Activated effector memory CD4-positive, alpha-beta T cell treated with Interleukin-2 at 50 U/mL for 16 hours (primary cell): ENCODE measurements at places on chromosomes 16 and 17.

- DNase-seq = no peak
These were observed 21.9 kb downstream of the DYNLL2 start for GRCh38 chr17:58105093-58105492.

GRCh38 chr16:72159386-72159785, 12.6 kb downstream of the PMFBP1 start:
- DNase-seq = no peak

DNA sequence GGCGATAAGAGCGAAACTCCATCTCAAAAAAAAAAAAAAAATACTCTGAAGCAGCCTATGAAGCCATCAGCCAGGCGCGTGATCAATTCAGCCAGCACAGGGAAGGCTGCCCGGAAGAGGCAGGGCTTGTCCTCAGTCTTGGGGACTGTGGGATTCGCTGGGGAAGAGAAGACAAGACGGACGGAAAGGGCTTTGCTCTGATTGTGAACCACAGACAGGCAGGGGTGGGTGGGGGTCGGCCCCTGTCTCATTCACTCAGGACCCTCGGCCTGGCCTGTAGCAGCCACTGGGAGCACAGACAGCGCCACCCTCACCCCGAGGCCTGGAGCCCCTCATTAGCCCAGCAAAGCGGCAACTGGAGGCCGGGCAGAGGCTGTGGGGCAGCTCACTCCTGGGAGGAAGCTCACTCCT, 37.2 kb downstream of the ABR start:
- no peak for DNase-seq

DNA sequence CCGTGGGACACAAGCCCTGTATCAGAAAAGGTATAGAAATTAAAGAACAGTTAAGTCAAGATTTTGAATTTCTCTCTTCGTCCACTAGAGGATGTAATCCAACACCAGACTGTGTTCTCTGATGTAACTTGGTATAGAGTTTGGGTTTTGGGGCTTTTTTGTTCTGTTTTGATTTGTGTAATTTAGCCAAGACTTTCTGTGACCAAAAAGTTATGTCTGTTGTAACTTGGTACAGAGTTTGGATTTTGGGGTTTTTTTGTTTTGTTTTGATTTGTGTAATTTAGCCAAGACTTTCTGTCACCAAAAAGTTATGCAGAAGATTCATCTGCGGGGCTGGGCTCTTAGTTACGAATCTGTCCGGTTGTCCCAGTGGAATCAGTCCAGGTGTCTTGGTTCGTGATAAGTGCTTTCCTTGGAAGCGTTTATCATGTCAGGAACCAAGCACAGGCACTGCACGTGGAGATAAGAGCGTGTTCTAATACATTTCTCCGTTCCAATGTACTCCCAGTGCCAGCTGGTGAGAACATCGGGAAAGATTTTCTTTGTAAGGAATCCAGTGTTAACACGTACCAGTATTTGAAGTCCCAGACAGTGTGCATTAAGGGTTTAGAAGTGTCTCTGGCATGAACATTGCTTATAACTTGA, 44.1 kb upstream of the SEC14L1 start:
- DNase-seq = no peak

DNA sequence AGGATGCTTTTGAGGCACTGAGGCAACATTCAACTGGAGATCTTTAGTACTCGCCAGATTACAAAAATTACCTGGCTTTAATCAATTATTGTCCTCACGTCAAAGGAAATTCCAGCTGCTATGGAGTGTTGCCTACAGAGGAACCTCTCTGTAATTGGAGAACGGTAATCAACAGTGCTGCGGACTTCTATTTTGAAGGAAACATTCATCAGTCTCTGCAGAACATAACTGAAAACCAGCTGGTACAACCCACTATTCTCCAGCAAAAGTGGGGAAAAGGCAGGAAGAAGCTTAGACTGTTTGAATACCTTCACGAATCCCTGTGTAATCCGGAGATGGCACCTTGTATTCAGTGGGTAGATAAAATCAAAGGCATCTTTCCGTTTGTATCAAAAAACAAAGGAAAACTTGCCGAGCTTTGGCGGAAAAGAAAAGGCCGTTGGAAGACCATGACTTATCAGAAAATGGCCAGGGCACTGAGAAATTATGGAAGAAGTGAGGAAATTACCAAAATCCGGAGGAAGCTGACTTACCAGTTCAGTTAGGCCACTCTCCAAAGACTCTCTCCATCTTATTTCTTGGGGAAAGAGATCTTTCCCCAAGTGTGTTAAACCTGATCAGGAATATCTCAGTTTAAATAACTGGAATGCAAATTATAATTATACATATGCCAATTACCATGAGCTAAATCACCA, 3.0 kb downstream of the SLC35G3 start:
- no peak for DNase-seq

- no peak for DNase-seq
These were observed 430 bp downstream of the TSEN54 start for GRCh38 chr17:75516619-75517296.

DNA sequence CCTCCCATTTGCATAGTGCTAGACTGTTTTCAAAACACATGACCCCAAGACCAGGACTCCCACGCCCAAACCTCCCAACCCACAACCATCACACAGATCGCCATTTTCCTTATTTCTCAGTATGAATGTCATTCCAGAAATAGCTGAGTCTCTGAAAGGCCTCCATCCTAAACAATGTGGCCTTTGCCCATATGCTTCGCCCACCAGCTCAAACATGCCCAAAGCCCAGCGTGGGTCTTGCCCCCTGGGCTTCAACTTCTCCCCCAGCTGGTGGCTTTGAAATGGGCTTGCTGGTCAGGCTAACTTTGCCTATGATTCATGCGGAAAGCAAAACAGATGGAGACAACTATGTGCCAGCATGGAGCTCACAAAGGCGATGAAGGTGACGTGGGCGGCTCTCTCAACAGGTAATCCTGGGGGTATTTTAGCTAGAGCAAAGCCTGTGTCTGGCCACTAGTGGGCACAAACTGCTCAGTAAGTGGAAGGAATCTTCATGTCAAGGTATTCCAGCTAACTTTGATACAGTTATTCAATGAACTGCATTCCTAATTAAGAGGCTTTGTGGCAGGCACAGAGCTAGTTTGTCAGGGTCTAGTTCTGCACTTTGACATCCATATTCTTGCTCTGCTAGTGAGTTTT, 17.1 kb downstream of the PMP22 start:
- DNase-seq = no peak

DNA sequence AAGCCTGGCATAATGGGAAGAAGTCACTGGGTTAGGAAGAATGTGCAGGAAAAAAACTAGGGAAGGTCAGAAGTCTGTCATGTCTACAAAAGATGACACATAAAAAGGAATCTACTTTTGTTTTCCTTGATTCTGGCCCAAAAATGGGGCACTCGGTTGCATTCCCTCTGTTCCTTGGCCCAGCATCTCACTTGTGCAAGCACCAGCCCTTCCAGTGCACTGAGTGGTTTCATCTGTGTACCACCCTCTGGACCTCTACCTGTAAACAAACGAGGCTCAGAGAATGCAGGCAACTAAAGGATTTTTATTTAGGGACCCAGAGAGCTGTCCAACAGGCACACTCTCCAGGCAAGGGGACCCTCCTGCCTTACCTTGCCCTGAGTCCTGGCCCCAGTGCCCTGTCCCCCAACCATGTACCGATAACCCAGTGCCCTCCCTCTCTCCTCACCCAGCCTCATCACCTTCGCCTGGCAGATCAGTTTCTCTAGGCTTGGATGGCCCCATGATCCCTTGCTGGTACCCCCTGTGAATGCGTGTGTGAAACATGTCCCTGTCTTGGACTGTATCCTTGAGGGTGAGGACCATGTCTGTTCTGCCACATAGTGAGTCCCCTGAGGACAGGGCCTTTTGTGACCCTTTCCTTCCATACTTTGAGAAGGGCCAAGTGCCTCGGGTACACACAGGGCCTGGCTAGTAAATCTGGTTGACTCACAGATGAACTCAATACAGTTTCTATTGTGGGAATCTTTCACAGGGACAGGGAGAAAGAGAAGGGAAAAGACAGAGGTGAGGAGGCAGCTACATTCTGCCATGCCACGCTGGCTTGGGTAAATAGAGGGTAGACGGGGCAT, 13.3 kb downstream of the NXPH3 start:
- no peak for DNase-seq

DNA sequence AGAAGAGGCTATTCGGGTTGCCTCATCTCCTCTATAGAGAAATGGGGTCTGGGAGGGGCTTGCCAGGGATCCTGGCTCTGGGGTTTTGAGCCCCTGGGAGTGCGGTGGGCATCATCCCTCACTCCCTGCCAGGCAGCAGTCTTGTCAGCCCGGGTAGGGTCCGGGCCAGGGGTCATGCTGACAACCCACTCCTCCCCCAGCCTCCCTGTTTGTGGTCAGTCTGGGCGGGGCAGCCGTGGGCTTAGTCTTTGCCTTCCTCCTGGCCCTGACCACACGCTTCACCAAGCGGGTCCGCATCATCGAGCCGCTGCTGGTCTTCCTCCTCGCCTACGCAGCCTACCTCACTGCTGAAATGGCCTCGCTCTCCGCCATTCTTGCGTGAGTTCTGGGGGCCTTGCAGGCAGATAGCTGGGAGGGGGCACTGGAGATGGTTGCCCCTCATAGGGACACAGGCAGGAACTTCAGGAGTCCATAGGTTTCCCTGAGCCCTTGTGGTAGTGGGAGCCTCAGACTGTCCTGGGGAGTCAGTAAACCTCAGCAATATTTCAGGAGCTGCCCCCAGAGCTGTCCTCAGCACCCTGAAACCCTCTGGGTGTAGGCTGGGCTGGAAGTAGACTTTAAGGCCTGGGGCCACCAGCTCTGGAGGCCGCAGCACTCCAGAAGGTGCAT, 6.9 kb downstream of the SLC9A5 start:
- DNase-seq = no peak
